ENCODE measurements at places on chromosomes 3 and 15.

DNA sequence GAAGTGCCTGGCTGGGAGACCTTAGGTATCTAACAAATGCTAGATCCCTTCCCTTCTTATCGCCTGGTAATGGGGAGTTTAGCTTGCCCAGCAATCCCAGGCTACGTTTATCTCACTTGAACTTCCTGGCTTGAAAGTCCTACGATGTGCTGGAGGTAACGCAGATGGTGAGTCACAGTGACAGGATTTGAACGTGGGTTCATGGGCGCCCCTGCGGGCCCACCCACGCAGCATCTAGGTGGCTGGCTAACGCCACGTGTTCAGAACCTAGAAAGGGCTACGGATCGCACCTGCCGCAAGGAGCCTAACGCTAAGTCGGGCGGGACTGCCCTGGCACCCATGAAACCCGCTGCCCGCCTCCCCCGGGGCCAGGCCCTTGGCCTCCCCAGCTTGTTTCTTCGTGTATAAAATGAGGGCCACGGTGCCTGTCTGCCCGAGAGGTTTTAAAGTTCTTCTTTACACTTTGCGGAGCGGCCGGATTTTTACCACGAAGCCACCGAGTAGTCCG is 600 bp upstream of the USP3 start:
- DNase-seq = peak; percentile 83

- DNase-seq = no peak
Measured at GRCh38 chr3:47634996-47635395, 56.3 kb upstream of the CSPG5 start.

- no peak for DNase-seq
Measured at GRCh38 chr3:64852738-64853137, 164.9 kb upstream of the ADAMTS9 start.

DNA sequence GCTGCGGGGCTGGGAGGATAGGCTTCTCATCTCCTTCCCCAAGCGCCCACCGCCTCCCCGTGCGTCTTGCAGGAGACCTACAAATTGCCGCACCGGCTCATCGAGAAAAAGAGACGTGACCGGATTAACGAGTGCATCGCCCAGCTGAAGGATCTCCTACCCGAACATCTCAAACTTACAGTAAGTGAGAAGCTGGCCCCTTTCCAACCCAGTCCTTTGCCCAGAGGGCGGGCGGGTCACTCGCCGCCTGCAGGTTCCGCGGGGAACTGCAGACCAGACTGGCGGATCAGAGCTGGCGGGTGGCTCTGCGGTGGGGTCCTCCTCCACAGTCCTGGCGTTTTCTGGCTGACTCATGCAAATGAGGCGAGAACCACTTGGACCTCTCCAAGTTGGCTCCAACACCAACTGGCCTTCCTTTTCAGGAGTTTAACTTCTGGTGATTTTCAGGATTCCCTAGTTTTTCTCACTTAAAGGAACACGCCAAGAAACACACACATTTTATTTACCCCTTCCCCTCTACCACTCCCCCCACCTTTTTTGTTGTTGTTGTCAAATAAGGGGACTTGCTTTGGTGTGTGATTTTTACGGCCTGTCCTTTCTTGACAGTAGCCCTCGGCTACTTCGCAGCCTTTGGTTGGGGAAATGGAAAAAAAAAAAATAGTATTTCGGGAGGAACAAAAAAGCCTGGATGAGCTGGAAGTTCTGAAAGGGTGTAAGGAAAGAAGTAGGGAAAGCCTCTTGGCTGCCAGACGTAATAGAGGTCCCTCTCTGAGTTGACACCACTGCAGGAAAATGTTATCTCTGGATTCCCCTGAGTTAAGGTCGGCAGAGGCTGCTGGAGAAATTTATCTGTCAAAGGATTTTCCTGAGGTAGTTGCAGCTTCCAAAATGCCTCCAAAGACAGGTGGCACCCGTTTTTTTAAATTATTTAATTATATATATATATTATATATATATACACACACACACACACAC is 1.3 kb downstream of the BHLHE40 start:
- DNase-seq = peak; percentile 92

All from activated T-cell treated with anti-CD3 and anti-CD28 coated beads for 48 hours (primary cell).